ENCODE measurements at places on chromosomes 12 and 14. TPM values are rescaled to one million over a fixed set of nuclear protein-coding genes. Genes with fewer than 3 reads are reported as not detected.

COQ10A gene
- total RNA-seq: 26.0 TPM

NGB gene
- total RNA-seq: not detected

SERPINA12 gene
- total RNA-seq: not detected

GLI1 gene
- 0.86 TPM for total RNA-seq

DNA sequence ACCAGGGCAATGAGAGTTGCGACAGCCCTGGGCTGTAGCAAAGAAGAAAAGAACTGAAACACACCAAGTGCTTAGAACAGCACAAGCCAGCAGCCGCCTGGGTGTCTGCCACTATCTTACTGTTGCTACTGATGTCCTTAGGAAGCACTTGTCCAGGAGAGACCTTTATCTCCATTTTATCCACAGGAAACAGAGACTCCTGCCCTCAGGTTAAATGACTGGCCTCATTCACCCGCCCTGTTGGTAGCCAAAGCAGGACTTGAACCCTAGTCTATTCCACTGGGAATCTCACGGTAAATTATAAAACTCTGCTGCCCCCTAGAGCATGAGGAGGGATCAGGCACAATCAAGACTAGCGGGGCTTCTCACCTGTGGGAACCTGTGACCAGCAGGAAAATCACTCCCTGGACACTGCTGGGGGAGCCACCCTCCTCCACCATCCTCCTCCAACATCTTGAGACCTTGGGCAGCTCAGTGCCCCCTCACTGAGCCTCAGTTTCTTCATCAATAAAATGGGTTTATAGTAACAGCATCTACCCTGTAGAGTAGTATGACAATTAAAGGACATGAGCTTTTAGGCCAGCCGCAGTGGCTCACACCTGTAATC, 20.5 kb upstream of the TESC start:
- no peak for DNase-seq

- no peak for DNase-seq
These were observed 46.0 kb upstream of the CHST11 start for GRCh38 chr12:104410786-104411185.

Data from activated naive CD8-positive, alpha-beta T cell treated with anti-CD3 and anti-CD28 coated beads, Interleukin-2, amount 10 ng/mL, durations not matched to agents 7 days and 5 days (primary cell).